ENCODE measurements at places on chromosomes 3 and 15. TPM values are rescaled to one million over a fixed set of nuclear protein-coding genes. Genes with fewer than 3 reads are reported as not detected.

GRCh38 chr3:177405191-177405672, 207.9 kb upstream of the TBL1XR1 start:
- no peak overlapping the region for H3K4me3 ChIP-seq
- DNase-seq, result no peak
- no peaks in the 10 kb centered on the region for H3K36me3 ChIP-seq
- no peak overlapping the region for H3K27ac ChIP-seq
- H3K27me3 ChIP-seq, result no peaks in the 10 kb centered on the region
- no peaks in the 10 kb centered on the region for H3K4me1 ChIP-seq

DNA sequence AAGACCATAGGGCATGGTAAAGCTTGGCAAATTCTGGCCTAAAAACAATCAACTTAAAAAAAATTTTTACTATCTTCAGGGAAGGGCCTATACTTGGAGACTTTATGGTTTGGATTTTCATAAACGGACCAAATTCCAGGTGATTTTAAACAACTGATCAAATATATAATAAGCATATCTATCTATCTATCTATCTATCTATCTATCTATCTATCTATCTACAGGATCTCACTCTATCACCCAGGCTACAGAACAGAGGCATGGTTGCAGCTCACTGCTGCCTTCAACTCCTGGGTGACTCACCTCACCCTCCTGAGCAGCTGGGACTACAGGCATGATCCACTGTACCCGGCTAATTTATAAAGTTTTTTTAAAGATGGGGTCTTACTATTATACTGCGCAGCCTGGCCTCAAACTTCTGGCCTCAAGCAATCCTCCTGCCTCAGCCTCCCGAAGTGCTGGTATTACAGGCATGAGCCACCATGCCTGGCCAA, 6.7 kb downstream of the SPPL2A start:
- H3K4me1 ChIP-seq, result peaks cover 1% of the 10 kb centered on the region
- H3K27me3 ChIP-seq, result no peaks in the 10 kb centered on the region
- no peak for DNase-seq
- H3K36me3 ChIP-seq, result no peaks in the 10 kb centered on the region
- no peak overlapping the region for H3K4me3 ChIP-seq

DNA sequence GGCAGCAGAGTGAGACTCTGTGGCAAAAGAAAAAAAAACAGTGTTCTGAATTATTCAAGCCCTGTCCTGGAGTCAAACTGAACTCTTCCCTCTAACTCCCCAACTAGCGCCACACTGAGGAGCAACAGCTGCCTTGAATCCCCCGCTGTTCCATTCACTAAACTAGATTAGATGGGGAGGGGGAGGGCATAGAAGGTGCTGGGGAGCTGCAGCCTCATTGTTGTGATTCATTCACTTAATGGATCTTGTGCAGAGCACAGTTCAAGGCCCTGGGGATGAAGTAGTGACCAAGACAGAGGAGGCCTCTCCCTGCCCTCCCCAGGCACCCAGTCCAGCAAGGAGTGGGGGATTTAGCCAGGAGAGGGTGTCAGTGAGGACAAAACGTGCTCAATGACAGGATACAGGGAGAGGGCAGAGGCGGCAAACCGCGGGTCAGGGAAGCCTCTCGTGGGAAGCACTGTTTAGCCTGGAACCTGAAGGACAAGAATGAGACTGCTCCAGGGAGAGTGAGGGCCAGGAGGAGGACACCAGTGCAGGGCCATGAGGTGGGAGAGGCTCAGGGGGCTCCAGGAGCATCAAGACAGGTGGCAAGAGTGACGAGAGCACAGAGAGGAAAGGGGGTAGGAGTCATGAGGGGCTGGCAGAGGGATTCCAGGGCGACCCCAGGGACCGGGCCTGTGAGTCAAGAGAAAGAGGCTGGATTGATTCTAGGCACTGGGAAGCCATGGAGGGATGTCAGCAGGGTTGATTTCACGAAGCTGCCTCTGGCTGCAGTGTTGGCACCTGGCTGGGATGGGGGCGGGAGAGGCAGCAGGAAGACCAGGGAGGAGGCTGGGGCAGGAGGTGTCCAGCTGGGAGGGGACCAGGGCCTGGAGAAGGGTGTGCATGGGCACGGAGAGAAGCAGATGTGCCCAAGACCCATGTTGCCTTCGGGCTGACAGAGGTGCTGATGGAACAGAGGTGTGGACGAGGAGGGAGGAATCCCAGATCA, 31.4 kb downstream of the ALS2CL start:
- DNase-seq, result no peak
- no peaks in the 10 kb centered on the region for H3K36me3 ChIP-seq
- H3K4me1 ChIP-seq, result no peaks in the 10 kb centered on the region
- no peak overlapping the region for H3K27ac ChIP-seq
- H3K4me3 ChIP-seq, result no peak overlapping the region

The HSPBAP1 gene
- total RNA-seq, result 2.9 TPM

The PIK3CA gene
- total RNA-seq, result 12.5 TPM

DNA sequence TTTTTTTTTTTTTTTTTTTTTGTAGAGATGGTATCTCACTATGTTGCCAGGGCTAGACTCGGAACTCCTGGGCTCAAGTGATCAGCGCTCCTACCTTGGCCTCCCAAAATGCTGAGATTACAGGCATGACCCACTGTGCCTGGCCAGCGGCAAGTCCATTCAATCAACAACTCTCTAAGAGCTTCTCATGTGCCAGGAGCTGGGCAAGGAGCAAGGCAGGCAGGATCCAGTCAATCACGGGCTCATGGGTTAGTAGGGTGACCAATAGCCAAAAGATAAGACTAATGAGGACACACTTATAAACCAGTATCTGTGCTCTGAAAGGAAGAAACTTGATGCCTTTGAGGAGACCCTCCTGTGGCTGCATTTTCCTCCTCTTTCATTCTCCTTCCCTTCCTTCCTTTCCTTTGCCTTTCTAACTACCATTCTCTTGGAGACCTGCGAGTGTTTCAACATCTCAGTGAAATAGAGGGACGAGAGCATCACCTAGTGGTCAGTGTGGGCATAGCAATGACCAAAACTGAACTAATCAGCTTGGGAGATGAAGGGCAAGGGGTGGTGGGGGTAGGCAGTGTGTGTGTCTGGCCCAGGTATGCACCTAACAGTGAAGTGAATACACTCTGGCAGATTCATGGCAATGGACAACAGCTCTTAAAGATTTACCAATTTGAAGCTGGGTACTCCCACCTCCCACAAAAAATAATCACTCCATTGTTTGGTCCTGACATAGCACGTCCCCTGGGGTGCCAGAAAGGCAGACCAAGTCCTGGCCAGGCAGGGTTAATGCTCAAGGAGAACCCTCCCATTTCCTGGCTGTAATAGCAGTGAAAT, 6.3 kb downstream of the RPP25 start:
- H3K36me3 ChIP-seq, result no peaks in the 10 kb centered on the region
- no peak overlapping the region for H3K4me3 ChIP-seq
- no peak overlapping the region for H3K27ac ChIP-seq
- H3K4me1 ChIP-seq, result no peaks in the 10 kb centered on the region
- no peaks in the 10 kb centered on the region for H3K27me3 ChIP-seq

The ADCY5 gene
- 2.8 TPM for total RNA-seq

- H3K4me3 ChIP-seq, result no peak overlapping the region
- no peak for DNase-seq
- no peaks in the 10 kb centered on the region for H3K27me3 ChIP-seq
- no peak overlapping the region for H3K27ac ChIP-seq
- peaks cover 14% of the 10 kb centered on the region for H3K4me1 ChIP-seq
Measured at GRCh38 chr3:171802590-171802956, 7.7 kb downstream of the PLD1 start.

The STAC gene
- 0.83 TPM for total RNA-seq

The FAH gene
- total RNA-seq, result 250 TPM

- no peak overlapping the region for H3K27ac ChIP-seq
- H3K4me1 ChIP-seq, result no peaks in the 10 kb centered on the region
- no peak for DNase-seq
- no peaks in the 10 kb centered on the region for H3K36me3 ChIP-seq
Measured at GRCh38 chr3:41900265-41900664, 61.6 kb downstream of the ULK4 start.
